NCI-H524 treated with DMSO at 0.1 percent for 48 hours (cell line): ENCODE measurements at places on chromosomes 2 and 18.

DNA sequence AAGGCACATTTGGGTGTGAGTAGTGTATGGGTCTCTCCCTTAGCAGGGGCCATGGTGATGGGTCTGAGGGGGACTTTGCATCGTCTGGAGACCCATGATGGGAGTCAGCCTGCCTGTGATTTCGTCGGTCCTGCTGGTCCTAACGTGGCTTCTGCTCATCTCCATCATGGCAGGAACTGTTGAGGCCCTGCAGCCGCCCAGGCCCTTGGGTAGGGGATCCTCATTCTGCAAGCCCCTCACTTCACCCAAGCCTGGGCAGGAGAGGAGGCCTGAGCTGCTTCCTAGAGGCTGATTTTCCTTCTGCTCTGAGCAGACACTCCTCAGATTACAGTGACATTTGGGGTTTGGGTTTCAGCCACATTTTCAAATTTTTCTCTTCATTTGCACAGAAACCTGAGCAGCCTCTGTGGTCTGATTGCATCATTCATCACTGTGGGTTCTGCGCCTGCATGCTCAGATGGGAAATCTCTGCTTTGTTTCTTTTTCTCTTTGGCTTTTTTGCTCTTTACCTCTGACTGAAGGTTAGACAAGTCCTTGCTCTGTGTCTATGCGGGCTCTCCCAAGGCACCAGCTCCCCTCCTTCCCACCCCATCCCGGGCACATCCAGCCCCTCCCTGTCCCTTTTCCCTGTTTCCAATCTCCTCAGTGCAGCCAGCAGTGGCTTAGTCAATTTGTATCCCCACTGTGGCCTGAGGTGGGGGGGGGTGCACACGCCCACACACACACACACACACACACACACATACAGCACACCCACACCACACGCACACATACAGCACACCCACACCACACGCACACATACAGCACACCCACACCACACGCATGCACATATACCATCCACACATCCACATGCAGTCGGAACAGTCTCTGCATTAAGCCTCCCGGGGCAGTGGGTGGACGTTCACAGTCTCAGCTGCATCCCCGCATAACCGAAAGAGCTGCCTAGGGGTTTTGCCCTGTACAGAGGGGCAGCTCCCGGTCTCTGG, 305.4 kb upstream of the HS6ST1 start:
- DNase-seq = no peak

- DNase-seq = no peak
These were observed 136.0 kb downstream of the MYO3B start for GRCh38 chr2:170313992-170314348.

- no peak for DNase-seq
These were observed 65.8 kb downstream of the FAM210A start for GRCh38 chr18:13660510-13660909.

DNA sequence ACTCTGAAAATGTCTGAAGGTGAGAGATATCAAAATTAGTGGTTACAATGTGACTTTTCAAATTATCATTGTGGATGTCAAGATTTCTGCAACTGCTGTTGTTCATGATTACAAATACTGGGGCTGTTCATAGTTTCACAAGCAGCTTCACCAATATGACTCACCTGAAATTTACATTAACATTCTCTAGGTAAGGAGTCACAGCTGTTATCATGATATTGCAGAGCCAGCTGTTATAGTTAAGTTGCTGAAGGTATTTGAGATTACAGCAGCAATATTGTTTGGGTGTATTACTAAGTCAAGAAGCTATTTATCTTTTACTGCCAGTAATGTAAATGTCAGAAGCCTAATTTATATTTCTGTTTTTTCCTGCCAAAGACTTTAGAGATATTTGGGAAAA, 140.0 kb downstream of the MC4R start:
- DNase-seq = no peak

- DNase-seq = no peak
These were observed 98.9 kb upstream of the SH3BP4 start for GRCh38 chr2:234852941-234853340.
